ENCODE measurements at places on chromosomes 4 and X.

DNA sequence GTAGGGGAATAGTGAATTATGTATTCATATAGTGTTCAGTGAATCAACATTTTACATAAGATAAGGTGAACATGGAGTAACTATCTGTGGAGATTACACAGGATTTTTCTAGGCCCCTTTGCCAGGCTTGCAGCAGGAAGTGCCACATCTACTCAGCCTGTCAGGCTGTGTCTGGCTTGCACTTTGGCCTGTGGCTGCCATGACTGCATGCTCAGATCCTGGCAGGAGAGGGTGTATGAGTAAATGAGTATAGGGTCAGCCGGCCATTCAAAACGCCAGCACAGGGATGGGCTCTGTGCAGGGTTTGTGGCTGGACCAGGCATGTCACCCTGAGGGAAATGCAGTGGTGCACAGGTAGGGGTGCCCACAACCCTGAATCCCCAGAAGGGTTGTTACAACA is 51.9 kb downstream of the UBQLN2 start:
- no peak for DNase-seq

DNA sequence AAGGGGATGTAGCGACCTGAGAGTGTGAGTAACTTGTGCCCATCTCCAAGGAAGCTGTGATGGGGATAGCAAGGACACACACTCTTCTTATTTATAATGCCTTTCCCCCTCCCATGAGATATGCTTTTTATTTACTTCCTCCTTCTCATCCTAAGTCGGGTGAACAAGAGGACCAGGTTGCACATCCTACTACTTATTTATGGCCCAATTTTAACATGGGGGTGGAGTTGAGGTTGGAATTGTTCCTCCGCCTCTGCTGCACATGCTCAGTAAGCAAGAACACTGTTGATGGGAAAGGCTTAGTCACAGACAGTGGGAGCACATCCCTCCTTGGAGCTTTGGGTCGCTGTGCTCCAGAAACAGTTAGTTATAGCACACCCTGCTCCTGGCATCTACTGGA is 15.2 kb upstream of the TLR8 start:
- no peak for DNase-seq

DNA sequence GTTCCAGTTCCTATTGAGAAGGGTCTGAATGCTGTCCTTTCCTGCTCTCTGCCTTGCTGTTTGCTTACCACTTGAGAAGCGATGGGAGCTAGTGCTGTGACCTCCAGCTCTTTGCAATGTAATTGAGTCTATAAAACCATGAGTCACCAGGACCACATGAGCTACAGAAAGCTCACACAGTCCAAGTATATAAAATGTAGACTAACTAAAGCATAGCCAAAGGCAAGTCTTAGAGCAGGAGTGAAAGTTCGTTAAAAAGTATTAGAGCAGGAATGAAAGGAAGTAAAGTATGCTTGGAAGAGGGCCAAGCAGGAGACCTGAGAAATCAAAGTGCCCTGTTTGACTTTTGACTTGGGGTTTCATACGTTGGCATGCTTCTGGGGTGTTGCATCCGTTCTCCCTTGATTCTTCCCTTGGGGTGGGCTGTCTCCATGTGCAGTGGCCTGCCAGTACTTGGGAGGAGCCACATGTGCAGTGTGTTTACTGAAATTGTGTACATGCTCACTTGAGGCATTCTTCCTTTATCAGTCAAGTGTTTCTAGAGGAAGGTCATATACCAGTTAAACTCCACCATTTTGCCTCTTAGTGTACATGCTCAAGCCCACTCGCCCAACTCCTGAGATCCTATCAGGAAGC is 71.3 kb upstream of the KIT start:
- DNase-seq, result no peak

DNA sequence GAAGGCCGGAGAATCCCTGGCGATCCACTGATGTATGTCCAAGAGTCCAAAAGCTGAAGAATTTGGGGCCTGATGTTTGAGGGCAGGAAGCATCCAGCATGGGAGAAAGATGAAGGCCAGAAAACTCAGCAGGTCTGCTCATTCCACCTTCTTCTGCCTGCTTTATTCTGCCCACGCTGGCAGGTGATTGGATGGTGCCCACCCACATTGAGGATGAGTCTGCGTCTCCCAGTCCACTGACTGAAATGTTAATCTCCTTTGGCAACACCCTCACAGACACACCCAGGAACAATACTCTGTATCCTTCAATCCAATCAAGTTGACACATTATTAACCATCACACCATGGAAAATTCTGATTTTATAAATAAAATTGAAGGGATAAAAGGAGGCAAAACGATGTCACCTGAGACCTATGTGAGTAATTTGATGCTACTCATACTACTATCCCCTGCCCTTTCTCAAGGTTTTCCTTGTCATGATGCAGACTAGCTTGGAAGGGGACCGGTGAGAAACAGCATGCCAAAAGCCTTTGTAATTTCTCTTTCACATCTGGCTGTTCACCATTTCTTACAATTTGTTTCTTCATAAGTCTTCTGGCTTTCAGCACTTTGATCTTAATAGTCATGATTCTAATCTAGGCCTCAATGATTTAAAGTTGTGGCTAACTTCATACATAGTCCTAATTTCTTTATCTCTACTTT is 9.7 kb upstream of the PYURF start:
- no peak for DNase-seq

DNA sequence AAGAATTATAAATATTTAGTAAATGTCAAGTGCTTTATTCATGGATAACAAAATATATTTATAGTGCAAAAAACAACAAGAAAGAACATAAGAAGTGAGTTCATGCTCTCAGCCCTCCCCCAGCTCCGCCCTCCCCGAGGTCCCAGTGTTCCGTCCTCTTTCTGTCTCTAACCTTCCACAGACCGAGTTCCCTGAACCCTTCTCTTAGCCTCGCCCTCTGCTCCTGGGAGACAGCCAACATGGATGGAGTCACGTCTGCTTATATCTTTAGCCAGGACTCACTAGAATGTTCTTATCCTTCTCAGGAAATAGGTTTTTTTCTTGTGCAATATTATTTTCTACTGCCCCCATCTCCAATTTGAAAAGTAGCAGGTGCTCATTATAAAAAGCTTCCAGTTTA is 40.1 kb upstream of the HELT start:
- DNase-seq, result no peak

Data from CD4-positive, alpha-beta T cell treated with Interleukin-15 for 1 hour (primary cell).